ENCODE measurements at places on chromosomes 3 and 15. TPM values are rescaled to one million over a fixed set of nuclear protein-coding genes. Genes with fewer than 3 reads are reported as not detected.

UROC1 gene
- not detected for total RNA-seq

GRCh38 chr3:139319428-139320402 is 24.1 kb upstream of the MRPS22 start:
- DNase-seq, result no peak
- H3K27ac ChIP-seq, result peak overlapping the region; percentile 94
- H3K4me3 ChIP-seq, result no peak overlapping the region
- peaks cover 52% of the 10 kb centered on the region for H3K4me1 ChIP-seq

SCN5A gene
- 11.5 TPM for total RNA-seq

RBP2 gene
- not detected for total RNA-seq

Data from HCT116 (cell line).